Hindlimb muscle (tissue), 1 donor: ENCODE measurements at places on chromosomes 3 and 15. TPM values are rescaled to one million over a fixed set of nuclear protein-coding genes. Genes with fewer than 3 reads are reported as not detected.

The VPS18 gene
- polyA plus RNA-seq, result 9.6 TPM

The RBMS3 gene
- 27.7 TPM for polyA plus RNA-seq

The RTP1 gene
- polyA plus RNA-seq, result not detected

The TLR9 gene
- polyA plus RNA-seq, result 0.28 TPM

The FYCO1 gene
- polyA plus RNA-seq, result 39.9 TPM

The DUOX1 gene
- polyA plus RNA-seq, result 1.8 TPM

The AGBL1 gene
- 11.7 TPM for polyA plus RNA-seq

The HRG gene
- polyA plus RNA-seq, result 0.18 TPM

DNA sequence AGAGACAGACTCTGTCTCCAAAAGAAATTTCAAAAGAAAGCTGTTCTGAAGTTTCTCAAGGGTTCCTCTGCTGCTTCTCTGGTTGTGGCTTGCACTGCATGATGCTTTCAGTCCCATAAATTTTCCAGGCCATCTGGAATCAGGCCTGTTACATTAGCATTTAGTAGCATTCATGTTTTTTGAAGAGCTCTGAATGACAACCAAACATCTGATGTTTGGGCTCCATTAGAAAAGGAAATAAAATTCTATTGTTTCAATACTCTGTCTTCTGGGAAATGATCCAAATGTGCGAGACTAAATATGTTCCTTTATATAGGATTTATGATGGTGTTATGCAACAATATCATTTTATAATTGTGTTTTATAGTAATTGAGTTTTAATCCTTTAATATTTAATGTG is 455.8 kb downstream of the GABRG3 start:
- DNase-seq, result peak; percentile 24

- DNase-seq, result no peak
Observed at GRCh38 chr15:65642594-65642993, 20.9 kb downstream of the SLC24A1 start.

DNA sequence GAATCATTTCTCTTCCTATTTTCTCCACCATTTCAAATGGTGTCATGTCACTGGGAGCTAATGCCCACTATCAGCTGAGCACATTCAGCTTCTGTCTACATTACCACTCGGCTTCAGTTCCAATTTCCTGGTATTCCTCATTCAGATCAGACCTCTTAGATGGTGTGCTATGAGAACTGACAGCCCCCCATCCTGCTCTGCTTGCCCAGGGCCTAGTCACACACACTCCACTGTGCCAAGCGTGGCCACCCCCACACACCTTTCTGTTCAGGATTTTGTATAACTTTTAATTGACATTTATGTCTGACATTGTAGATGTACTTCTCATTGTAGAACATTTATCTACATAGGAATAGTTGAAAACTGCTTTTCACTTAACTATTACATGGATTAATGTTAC is 146.8 kb downstream of the CDIN1 start:
- DNase-seq, result no peak
